ENCODE measurements at places on chromosomes 2 and 18. TPM values are rescaled to one million over a fixed set of nuclear protein-coding genes. Genes with fewer than 3 reads are reported as not detected.

The FHOD3 gene
- not detected for total RNA-seq

The OXER1 gene
- not detected for total RNA-seq

The SKOR2 gene
- total RNA-seq = not detected

The CNTNAP5 gene
- not detected for total RNA-seq

The LTBP1 gene
- total RNA-seq = 0.19 TPM

The GPR75 gene
- 2.9 TPM for total RNA-seq

The IL36G gene
- not detected for total RNA-seq

The ELP2 gene
- 87.4 TPM for total RNA-seq

The COL3A1 gene
- not detected for total RNA-seq
